ENCODE measurements at places on chromosomes 4 and X. TPM values are rescaled to one million over a fixed set of nuclear protein-coding genes. Genes with fewer than 3 reads are reported as not detected.

GAB3 gene
- total RNA-seq: 1.1 TPM

GRCh38 chrX:34656842-34657725 lies at the start of gene TMEM47:
Gene TMEM47 (minus strand): TSS chrX:34657285. CDS start chrX:34657029, 256 bp downstream.
- DNase-seq: peak; percentile 38

DNA sequence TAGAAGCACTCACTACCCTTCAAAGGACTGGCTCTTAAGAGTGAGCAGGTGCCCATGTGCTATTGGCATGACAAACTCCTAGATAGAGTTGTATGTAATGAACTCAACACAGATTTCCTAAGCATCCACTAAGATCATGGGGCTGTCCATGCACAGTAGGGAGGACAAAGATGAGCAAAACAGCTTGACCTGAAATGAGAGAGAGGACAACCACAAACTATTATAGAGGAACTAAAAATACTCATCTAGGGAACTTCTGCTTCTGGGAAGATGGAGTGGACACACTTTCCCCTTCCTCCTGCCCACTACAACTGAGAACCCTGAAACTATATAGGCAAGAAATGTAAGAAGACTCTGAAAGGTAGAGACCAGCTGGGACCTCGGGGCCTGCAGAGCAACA lies 20.8 kb upstream of the TMEM128 start:
- no peak for DNase-seq

- no peak for DNase-seq
Measured at GRCh38 chr4:138789796-138790195, 225.8 kb upstream of the NOCT start.
